ENCODE measurements at places on chromosomes 7 and 10.

DNA sequence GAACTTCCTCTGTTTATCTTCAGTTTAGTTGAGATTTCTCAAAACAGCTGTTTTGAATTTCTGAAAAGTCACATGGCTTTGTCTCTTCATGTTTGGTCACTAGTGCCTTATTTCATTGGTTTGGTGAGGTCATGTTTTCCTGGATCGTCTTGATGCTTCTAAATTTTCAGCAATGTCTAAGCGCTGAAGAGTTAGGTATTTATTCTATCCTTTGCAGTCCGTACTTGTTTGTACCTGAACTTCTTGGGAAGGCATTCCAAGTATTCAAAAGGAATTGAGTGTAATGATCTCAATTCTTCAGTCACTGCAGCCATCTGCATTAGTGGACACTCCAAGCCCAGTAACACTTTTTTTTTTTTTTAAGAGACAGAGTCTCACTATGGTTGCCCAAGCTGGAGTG, 67.7 kb downstream of the HERC4 start:
- DNase-seq, result no peak

DNA sequence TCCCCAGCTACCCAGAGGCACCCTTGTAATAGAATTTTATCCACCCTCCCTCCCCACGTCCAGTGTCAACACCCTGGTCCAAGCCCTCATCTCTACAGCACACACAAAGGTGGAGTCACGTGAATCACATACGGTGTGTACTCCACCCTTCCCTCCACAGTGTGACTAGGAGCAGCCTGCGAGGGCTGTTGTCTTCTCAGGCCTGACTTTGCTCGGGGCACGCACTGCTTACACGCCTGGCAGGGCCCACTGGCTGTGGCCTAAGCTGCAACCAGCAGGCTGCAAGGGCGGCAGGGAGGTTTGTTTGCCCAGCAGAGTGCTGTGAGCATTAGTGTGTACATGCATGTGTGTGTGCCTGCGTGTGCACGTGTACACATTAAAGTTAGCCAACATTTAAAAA, 93.7 kb downstream of the COBL start:
- no peak for DNase-seq

- DNase-seq, result no peak
Measured at GRCh38 chr10:103086799-103087198, 106.3 kb downstream of the NT5C2 start.

DNA sequence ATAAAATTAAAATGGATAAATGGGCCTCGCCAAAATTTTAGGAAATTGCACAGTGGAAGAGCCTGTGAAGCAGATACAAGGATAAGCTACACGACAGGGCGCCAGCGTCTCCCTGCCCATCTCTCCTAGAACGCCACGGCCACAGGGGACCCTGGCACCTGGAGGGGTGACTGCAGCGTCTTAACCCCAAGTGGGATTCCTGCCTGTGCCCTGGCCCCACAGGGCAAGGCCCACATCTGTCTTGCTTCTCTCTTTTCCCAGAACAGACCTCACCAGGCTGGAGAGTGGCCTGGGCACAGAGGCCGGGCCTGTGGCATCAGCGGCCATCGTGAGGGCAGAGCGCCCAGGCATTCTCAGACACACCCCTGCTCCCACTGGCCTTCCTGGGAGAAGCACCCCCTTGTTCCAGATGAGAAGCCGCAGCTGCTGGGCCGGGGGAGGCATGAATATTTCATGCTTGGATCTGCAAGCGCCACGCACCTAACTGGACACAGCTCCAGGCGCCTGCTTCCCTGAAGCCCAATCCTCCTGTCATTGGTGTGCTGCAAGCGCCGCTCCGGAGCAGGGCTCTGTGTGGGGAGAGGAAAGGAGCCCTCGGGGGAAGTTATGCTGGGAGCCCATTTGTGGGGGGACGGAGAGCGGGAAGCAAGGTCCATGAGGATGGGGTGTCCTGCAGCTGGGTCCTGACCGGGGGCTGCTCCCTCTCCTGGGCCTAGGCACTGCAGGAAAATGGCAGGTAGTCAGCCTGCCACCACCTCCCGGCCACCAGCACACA, 153.5 kb downstream of the ELFN1 start:
- no peak for DNase-seq

DNA sequence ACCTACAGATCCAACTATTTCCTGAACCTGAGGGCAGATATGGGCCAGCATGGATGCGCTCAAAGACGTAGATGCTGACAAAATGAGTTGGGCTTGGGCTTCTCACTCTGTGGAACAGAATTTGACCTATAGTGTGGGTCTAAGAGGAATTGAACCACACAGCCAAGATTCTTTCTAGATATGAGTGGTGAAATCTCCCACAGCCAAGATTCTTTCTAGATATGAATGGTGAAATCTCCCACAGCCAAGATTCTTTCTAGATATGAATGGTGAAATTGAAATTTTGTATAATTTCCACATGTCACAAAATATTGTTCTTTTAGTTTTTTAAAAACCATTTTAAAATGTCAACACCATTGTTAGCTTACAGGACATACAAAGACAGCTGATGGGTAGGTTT, 215.4 kb upstream of the LRGUK start:
- DNase-seq, result no peak

GRCh38 chr7:140294454-140294853, 103.9 kb downstream of the SLC37A3 start:
- DNase-seq, result no peak

DNA sequence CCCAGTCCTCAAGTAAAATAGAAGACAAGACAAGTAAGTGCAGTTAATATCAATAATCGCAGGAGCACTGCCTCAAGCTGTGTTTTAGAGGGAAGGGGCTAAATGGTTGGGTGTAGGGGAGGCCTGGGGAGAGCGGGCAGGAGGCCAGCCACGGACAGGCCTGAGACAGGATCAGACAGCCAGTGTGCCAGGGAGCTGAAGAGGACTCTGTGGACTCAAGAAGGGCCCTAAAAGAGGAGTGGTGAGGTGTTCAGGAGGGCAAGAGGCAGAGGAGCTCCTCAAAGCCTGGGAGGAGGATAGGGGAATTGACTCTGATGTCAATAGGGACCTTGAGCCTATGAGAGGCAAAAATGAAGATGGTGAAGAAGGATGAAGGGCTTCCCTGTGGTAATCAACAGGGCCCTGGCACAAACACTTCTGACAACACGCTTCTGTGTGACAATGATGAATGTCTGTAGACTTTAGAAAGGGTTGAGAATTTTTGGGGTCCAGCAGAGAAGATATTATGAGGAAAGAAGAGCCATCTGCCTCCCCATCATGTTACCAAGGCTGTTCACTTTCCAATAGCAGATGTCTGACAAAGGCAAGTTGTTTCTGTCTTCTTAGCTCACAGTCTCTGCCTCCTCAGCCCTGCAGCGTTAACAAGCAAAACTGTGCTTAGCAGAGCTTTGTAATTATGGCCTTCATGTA, 2.4 kb upstream of the PTPRE start:
- no peak for DNase-seq

- no peak for DNase-seq
Measured at GRCh38 chr7:31633894-31634494, 53.0 kb upstream of the PPP1R17 start.

- no peak for DNase-seq
Measured at GRCh38 chr7:94344826-94345225, 49.9 kb upstream of the COL1A2 start.

DNA sequence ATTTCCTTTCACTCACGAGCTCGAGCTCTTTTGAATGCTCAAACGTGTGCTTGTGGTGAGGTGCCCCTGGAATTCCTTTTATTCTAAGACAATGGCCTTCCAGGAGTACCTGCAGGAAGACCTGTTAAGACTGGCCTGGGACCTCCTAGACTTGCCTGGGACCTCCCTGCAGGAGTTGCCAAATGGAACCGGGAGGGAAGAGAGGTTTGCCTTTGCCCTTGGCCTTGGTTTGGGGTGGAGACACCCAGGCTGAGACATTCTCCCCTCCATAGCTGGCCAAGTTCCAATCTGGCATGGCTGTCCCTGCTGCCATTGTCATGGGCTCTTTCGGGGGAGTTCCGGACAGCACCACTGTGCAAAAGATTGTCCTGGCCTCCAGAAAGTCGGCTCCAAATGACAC, 39.7 kb downstream of the DNAJB12 start:
- no peak for DNase-seq

DNA sequence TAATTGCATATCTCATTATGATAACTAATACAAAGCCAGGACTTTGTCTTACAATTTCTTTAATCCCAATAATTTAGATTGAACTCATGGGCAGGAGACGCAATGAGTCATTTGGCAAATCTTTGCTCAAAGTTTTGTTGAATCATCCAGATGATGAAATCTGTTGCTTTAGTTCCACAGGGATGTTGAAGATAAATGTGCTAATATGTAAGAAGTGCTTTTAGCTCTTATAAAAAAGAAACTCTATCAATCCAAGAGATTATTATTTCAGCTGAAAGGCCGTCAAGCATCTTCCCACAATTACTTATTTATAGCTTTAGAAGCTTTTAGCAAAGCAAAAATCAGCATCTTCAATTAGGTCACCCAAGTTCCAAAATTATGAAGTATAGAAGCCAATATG, 36.8 kb upstream of the ANK3 start:
- no peak for DNase-seq

DNA sequence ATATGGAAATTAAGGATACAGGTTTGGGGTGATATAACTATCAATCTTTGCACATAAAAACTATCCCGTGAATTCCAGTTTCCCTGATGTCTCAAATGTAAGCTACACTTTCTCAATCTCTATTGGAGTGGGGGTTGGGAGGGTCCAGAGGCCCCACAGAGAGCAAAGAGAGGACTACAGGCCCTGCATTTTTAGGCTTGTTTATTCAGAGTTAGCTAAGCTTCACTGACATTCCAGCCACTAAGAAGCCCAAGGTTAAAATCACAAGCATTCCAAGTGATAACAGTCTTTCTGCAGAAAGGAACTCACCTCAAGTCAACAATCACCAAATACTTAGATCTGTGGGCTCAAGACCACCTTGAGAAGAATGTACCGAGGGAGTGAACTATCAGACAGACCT, 31.6 kb upstream of the LAMB1 start:
- no peak for DNase-seq

GRCh38 chr10:57692255-57692980, 575.3 kb downstream of the IPMK start:
- DNase-seq, result no peak

DNA sequence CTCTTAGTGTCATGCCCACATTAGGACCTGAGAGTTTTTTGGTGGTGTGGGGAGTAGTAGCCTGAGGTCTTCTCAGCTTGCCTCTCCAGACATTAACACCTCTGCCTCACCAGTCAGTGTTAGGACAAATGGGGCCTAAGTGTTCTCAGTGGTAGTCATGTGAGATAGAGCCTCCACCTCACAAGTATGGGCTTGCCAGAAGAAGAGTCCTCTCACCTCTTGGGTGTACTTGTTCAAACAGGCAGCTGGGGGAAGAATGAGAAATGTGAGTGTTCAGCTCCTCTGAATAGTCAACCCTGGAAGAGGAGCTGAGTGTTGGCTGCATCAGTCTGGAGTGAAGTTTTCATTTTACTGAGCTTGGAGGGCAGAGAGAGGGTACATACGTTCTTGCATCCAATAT, 464.6 kb downstream of the POM121L12 start:
- no peak for DNase-seq

DNA sequence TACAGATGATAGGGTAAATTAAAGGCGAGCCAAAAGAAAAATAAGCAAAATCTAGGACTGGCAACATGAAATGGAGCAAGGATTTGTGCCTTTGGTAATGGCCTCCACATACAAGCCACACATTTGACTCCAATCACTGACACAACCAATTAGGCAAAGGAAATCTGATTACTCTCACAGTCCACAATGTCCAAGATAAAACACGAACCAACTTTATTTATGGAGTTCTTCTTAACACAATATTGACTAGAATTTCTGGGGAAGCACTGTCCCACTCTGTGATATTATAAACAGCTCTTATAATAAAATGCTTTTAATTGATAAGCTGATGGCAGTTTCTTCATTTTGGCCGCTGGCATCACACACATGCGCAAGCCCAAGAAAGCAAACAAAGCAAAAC, 334.2 kb downstream of the ABCA13 start:
- no peak for DNase-seq
